ENCODE measurements at places on chromosomes 13 and 19.
A peak's percentile ranks its signal among the peaks of the same experiment; 100 is the strongest.

DNA sequence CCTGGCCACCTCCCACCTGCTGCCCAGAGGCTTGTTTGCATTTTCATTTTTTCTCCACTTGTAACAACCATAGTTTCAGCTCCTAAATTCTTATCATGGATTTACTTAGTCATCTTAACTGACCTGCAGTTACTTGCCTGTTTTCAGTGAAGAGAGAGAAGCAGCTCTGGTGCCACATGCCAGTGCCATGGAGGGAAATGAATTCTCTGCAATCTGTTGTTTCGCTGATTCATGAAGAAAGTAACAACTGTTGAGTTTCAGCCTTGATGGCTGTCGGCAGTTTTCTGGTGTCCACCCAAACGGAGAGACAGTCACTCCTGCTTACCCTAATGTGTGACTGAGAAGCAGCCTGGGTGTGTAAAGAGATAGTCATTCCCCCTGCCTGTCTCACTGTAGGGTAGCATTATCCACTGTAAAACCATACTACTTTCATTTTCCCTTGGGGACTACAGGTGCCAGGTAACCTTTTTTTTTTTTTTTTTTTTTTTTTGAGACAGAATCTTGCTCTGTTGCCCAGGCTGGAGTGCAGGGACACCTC lies 116.1 kb downstream of the DNAJC3 start:
- no peak for DNase-seq

GRCh38 chr19:51131780-51132680 lies 7.3 kb downstream of the SIGLEC9 start:
- DNase-seq: peak; percentile 33

DNA sequence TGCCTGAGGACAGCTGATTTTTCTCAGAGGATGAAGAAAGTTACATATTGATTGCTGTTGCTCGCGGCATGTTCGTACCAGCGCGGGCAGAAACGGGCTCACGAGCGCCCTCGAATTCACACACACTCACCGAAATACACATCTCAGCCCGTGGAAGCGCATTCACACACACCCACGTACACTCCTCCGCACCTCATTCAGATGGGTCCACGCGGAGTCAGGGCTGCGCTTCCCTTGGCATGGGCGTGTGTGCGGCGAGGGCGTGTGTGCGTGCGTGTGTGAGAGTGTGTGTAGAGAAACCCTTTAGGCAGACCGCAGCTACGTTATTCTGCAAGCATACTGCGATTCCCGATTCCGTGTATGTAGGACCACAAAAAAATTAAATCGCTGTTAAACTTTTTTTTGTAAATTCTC lies 2.1 kb upstream of the PCDH17 start:
- DNase-seq: no peak

DNA sequence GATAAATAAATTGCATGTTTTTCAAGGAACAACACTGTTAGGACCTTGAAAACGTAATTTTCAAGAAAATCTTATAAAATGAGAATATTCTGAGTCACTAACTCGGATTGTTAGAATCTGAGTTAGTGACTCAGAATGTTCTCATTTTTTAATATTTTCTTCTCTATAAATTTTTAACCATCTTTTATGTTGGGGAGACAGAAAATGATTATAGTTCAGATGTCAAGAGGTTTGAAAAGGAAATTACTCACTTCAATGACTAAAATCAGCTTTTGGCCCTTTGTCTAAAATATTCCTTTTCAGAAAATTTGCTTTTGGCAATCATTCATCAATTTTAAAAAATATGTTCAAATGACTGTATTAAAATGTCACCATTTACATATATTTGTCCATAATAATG lies 264.2 kb upstream of the EDNRB start:
- no peak for DNase-seq

DNA sequence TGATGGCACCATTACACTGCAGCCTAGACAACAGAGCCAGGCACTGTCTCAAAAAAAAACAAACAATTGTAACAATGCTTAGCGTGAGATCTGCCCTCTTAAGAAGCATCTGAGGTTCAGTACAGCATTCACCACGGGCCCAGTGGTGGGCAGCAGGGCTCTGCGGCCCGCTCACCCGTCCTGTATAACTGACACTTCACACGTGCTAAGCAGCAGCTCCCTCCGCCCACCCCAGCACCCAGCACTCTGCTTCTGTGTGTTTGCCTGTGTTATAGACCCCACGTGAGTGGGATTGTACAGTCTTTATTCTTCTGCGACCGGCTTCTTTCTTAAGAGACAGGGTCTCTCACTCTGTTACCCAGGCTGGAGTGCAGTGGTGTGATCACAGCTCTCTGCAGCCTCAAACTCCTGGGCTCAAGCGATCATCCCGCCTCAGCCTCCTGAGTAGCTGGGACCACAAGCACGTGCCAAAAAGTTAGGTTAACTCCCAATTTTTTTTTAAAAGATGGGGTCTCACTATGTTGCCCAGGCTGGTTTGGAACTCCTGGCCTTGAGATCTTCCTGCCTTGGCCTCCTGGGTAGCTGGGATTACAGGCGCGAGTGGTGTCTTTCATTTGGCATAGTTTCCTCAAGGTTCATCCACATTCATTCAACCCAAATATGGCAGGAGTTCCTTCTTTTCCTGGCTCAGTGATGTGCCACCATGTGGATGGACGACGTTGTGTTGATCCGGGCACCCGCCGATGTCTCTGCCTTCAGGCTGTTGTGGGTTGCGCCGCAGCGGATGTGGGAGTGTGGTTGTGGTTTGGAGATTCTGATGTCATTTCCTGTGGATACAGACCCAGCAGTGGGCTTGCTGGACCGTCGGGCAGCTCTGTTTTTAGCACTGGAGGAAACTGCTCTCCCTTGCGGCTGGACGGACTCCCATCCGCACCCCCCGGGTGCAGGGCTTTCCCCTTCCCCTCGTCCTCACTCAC lies 170.0 kb downstream of the KDM4B start:
- DNase-seq: peak; percentile 88

DNA sequence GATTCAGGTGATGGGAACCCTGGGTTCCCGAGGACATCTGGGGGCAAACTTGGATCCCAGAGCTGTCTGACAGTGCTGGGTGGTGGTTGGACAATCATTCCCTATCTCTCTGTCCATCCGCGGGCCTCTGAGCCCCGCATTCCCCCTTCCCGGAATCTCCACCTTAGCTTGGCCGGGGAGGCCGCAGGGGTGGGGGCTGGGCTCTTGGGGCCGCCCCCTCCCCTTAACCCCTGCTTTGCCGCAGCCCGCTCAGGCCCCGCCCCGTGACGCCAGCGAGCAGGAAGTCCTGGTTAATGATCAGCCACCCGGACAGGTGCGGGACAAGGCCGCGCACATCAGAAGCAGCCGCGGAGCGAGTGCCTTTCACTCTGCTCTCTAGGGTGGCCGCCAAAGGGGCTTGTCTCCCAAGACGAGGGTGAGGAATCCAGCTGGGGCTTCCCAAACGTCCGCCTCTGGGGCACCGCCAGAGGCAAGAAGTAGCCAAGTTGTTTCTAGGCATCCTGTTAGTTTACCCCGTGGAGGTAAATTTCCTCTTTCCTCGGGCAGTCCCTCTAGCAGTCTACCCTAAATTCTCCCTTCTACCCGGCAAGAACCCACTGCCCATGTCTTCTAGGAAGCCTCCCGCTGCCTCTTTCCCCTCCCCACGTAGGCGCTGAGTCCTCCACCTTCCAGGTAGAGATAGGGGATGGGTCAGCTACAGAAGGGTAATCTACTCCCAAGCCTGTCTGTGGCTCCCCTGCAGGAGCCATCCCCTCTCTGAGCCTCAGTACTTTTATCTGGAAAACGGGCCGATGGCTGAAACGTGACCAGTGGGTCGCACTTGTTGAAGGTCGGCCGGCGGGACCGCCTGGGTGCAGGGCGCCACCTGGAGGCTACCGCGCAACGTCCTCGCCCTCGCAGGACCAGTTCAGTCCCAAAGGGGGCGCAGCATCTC lies 3.0 kb downstream of the IRF2BP1 start:
- peak; percentile 92 for DNase-seq

DNA sequence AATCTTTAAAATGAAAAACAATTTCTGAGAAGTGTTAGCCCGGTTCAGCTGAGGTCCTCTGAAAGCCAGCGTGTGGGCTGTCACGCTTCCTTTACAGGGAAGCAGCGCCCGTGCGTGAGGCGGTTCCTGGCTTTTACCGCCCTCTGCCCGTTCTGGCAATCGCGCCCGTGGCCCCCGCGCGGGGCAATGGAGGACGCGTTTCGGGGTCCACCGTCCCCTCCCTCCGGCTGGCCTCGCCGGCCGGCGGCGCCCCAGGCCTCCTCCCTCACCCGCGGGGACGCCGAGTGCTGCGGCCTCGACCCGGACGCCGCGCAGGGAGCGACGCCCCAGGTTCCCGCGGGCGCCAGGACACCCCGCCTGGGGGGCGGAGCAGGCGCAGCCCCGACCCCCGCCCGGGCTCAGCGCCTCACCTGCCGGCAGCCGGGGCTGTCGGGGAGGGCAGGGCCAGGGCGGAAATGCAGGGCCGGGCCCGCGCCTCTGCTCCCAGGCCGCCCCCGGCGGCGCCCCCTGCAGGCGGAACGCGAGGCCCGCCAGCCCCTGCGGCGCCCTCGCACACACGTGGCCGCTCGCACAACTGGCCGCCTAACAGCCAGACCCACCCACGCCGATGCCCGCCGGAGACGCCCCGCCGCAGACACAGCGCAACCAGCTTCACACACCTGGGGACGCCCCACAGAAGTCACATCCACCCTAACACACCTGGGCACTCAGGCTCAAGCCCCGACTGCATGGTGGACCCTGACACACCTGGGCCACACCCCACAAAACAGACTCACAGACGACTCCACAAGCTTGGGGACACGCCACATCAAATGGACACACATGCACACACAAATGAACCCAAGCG lies at the start of gene GGACT:
Gene GGACT (minus strand): TSS at position 459 of the 847 bp plus-strand sequence. CDS start 56,198 bp downstream, outside the sequence.
- peak; percentile 96 for DNase-seq

GRCh38 chr13:66984241-66984640 lies 245.9 kb downstream of the PCDH9 start:
- DNase-seq: no peak

- DNase-seq: no peak
Observed at GRCh38 chr13:95388420-95389079, 87.3 kb upstream of the ABCC4 start.

DNA sequence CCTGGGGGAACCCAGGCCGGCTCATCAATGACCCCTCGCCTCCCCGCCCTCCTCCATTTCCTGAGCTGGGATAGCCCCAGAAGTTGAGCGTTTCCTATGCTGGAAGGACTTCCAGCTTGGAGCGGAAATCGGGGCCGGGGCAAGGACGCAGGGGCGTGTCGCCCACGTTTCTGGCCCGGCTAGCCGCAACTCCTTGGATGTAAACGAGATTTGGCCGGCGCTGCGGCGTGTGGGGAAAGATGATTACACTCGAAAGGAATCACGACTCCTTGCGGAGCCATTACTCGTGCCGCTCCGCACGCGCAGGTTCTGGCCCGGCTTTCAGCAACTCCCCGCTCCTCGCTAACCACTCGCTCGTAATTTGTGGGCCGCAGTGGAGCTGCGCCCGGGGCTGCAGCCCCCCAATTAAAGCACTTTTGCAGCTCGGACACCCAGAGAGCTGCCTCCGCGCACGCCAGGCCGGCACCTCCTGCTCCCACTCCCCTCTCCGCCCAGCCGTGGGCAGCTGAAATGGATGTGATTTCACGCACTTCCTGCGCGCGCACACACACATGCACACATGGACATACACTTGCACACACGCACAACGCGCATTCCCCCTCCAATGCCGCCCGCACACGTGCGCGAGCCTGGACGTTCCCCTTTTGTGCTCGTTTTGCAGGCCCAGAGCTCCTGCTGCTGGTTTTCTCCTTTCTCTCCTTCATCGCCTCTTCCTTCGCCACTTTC lies 15.7 kb downstream of the ZIC5 start:
- DNase-seq: no peak

- DNase-seq: no peak
Observed at GRCh38 chr13:94408314-94409036, 71.0 kb downstream of the DCT start.

- no peak for DNase-seq
Observed at GRCh38 chr13:29901710-29902631, 51.6 kb upstream of the UBL3 start.

GRCh38 chr19:33700408-33701013 lies 78.8 kb downstream of the CHST8 start:
- DNase-seq: no peak

GRCh38 chr13:97321616-97322321 lies 99.6 kb downstream of the MBNL2 start:
- no peak for DNase-seq

GRCh38 chr19:47230921-47231214 lies at the start of gene BBC3:
Gene BBC3 (minus strand): TSS chr19:47231199. CDS start chr19:47228431, 2,768 bp downstream.
- DNase-seq: no peak

DNA sequence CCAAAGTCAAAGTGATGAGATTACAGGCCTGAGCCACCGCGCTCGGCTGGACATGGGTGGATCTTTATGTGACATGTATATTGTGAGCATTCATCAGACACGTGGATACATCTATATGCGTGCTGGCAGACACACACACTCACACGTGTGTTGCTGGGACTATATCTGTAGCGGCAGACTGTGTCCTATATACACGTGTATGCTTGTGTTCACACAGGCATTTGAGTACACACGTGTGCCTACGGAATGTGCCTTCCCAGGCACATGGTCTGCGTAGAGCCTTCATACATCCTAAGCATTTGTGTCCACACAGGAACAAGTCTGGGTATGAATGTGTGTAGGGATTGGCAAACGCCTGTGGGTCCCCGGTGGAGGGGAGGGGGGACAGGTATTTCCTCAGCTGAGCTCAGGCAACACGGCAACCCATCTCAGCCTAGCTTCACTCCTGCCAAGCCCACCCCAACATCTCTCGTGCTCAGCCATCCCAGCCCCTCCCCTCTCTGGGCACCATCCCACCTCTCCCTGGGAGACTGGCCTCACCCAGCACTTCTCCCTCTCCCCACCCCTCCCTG lies 2.6 kb downstream of the UNC13A start:
- no peak for DNase-seq

- no peak for DNase-seq
Observed at GRCh38 chr19:55015126-55015525, 22.9 kb downstream of the GP6 start.

GRCh38 chr19:10408511-10409283 lies 5.4 kb upstream of the CDC37 start:
- DNase-seq: no peak

- no peak for DNase-seq
Observed at GRCh38 chr13:51961493-51962403, 49.5 kb downstream of the ATP7B start.

- no peak for DNase-seq
Observed at GRCh38 chr13:70088926-70089325, 18.7 kb upstream of the ATXN8OS start.

DNA sequence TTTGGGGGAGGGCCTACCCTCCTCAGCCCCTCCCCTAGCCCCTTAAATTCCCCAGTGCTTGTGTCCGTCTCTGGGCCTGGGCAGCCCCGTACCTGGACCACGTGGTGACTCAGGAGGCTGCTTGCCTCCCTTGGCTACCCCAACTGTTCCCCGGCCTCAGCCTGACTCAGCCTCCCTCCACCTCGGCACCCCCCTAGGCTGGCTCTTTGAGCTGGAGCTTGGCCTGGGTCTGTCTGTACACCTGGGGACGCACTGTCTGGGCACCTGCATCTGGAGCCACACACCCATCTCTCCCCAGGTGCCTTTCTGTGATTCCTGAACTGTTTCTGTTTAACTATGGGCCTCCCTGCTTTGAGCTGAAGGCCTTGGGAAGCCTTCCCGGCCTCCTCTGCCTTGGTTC lies 1.8 kb upstream of the KLK14 start:
- DNase-seq: no peak

Measured in GM20000 (cell line).